ENCODE measurements at places on chromosomes 13 and 19. TPM values are rescaled to one million over a fixed set of nuclear protein-coding genes. Genes with fewer than 3 reads are reported as not detected.

C19orf12 gene
- 11.7 TPM for total RNA-seq

FUT1 gene
- 6.9 TPM for total RNA-seq

PRTN3 gene
- not detected for total RNA-seq

PSG7 gene
- not detected for total RNA-seq

ZNF835 gene
- total RNA-seq = 0.38 TPM

FSD1 gene
- total RNA-seq = 11.6 TPM

SPHK2 gene
- 6.4 TPM for total RNA-seq

CACNG6 gene
- total RNA-seq = 0.25 TPM

RUBCNL gene
- total RNA-seq = not detected

GPR4 gene
- total RNA-seq = 4.1 TPM

BRD4 gene
- total RNA-seq = 21.3 TPM

ZNF83 gene
- total RNA-seq = 60.7 TPM

ADAMTS10 gene
- 14.2 TPM for total RNA-seq

ZNF534 gene
- total RNA-seq = 0.06 TPM

RDH8 gene
- total RNA-seq = not detected

CAPN12 gene
- total RNA-seq = not detected

DIRAS1 gene
- total RNA-seq = under 0.01 TPM

ZNF653 gene
- 5.8 TPM for total RNA-seq

KLK2 gene
- not detected for total RNA-seq

EBI3 gene
- total RNA-seq = 0.16 TPM

NXNL1 gene
- not detected for total RNA-seq

CD79A gene
- not detected for total RNA-seq

AMER2 gene
- total RNA-seq = not detected

ELANE gene
- not detected for total RNA-seq

ANKRD24 gene
- total RNA-seq = 0.88 TPM

KLK8 gene
- total RNA-seq = under 0.01 TPM

Data from bladder microvascular endothelial cell (primary cell).